DND-41 (cell line): ENCODE measurements at places on chromosomes 3 and 15.
A peak's percentile ranks its signal among the peaks of the same experiment; 100 is the strongest.

GRCh38 chr3:8482960-8483665 is 18.5 kb upstream of the LMCD1 start:
- no peak for DNase-seq

- no peak for DNase-seq
Measured at GRCh38 chr3:177946497-177946896, 589.7 kb upstream of the KCNMB2 start.

GRCh38 chr3:158395421-158395820 is 175.6 kb upstream of the MLF1 start:
- DNase-seq, result no peak

DNA sequence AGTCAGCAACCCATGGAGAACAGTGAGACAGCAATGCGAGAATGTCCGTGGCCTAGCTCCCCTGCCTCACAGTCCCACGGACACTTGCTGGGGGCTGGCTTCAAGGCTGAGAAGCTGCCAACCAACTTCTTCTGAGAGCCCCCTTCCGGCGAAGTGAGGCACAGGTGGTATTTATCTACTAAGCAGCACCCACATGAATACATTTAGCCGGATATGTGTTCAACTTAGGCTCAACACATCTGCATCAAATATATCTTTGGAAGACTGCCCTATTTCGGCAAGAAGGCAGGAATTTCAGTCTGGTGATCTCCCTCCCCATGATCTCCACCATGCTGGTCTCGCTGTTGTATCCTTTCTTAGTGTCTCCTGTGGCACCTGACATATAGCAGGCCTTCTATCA is 340.9 kb upstream of the NR2E3 start:
- DNase-seq, result no peak

DNA sequence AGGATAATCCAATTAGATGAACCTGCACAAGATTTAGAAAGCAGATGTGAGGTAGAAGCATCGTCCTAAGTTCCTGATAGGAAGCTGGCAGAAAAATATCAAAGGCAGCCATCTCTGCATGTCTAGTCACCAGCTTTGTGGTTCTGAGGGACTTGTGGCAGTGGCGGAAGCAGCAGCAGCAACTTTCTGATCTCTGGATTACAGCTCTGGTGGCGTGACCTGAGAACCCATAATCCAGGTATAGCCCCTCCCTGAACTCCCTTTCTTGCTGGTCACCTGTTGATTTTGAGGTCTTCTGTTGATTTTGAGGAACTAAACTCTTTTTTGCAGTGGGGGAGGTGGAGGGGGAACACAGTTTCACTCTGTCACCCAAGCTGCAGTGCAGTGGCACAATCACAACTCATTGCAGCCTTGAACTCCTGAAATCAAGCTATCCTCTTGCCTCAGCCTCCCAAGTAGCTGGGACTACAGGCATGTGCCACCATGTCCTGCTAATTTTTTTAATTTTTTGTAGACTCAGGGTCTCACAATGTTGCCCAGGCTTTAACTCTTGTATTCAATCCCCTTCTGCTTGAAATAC is 7.9 kb downstream of the FSIP1 start:
- DNase-seq, result peak; percentile 73

DNA sequence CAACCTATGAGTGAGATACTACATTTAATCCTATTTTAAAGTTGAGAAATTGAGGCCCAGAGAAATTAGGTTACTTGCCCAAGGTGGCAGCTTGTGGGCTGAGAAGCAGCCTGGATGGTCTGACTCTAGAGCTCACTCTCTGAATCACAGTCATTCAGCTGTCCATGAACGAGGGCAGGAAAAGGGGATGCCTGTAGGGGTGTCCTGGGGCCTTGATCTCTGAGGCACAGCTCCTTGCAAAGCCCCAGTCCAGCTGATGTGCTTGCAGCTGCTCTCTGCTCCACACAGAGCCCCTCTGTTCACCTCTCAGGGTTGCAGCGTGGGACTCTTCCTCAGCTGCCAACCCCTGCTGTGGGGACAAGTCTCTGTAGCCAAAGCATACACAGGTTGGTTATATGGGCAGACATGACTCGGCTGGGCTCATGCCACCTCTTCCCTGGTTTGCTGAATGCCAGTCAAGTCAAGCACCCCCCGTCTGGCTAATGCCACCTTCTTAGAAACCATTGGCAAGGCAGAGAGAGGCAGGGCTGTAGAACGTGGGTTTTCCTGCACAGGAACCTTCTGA is 56.8 kb downstream of the GASK1A start:
- DNase-seq, result no peak

DNA sequence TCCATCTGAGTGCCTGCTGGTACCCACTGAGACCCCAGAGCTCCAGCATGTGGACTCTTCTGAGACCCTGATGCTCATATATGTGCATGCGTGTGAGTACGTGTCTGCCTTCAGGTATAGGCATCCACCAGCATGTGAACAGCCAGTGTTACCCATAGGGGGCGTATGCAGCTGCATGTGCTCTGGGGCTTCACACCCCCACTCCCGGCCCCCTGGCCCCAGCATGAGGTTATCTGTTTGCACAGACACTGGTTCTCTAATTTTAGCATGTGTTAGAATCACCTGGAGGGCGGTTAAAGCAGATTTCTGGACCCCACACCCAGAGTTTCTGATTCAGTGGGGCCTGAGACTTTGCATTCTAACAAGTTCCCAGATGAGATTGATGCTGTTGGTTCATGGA is 824 bp upstream of the CILP start:
- DNase-seq, result peak; percentile 41

DNA sequence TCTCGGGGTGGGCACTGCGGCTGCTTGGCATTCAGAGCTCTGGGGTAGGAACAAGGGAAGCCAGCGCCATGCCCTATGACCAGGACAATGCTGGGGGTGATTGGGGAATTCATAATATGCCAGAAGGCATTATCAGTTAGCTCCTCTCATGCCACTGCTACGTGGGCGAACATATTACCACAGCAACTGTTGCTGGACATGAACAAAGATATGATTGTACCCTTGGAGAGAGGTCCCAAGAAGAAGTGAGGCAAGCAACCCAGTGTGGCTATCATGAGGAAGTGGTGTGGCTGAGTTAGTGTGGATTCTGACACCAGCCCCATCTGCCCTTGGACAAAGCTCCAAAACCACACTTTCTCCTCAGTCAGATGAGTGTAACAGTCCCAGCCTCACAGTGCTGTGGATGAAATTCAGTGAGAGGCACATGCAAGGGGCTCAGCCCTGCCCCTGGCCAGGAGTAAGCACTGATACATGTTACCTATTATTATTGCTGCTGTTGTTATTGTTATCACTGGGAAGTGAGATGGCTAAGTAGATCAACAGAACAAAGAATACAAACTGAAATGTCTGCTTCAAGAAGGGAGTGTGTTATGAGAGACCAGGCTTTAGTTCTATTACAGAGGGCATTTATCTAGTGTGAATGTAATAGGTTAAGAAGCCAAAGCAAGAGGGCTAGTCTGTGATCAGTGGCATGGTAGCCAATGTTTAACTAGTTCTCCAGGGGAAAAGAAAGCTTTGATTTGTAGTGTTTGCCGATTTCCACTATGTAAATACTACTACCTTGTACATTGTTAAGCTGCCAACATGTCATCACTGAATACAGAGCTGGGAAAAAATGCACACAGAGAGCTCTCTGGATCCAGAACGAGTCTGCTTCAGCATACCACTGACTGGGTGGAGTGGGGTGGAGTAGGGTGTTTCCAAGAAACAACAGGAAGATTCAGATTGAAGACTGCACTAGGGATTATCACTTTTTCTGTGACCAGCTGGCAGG is 222.3 kb upstream of the EIF1B start:
- DNase-seq, result no peak

DNA sequence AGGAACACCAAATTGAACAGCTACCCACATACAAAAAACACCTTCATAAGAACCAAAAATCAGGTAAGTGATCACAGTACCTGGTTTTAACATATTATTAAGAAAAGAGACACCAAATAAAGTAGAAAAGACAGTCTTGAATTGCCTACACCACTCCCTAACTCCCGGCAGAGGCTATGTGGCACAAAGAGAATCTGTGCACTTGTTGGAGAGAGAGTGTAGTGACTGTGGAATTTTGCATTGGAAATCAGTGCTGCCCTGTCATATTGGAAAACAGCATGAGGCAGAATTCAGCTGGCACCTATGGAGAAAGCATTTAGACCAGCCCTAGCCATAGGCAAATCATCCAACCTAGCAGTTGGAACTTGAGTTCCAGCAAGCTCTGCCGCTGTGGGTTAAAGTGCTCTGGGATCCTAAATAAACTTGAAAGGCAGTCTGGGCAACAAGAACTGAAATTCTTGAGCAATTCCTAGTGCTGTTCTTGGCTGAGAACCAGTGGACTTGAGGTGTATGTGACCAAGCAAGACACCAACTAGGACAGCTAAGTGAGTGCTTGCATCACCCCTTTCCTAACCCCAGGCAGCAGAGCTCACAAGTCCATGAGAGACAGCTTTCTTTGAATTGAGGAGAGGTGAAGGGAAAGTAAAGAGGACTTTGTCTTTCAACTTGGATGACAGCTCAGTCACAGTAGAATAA is 969.6 kb upstream of the ALCAM start:
- no peak for DNase-seq

DNA sequence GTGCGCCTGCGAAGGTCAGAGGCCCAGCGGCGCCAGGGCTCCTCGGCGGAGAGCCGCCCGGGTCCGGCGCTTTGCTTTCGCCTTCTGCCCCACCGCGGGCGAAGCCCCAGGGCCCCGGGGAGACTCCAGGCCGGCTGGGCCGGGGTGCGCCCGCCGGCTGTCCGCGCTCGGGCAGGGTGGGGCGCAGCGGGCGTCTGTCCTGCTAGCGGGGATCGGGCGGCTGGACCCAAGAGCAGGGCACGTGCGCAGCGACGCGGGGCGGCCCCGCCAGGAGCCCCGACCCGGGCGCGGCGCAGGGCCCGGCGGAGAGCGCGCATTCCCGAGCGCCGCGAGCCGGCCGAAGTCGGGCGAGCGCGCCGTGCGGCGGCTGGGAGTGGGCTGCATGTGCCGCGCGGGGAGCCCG is 569 bp upstream of the ALDH1A3 start:
- no peak for DNase-seq

GRCh38 chr3:155629556-155629955 is 115.3 kb downstream of the PLCH1 start:
- no peak for DNase-seq

DNA sequence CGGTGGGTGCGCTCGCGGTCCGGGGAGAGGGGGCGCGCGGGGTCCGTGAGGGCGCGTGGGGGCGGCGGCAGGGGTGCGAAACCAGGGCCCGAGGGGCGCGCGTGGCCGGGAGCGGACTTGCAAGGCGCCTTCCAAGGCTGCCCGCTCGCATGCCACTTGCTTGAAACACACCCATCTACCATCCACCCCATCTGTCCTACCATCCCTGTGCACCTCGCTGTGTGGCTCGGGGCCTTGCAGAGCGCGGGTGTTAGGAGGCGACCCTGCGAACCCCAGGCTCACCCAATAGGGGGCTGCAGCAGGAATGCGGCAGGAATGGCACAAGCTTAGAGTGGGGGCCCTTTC is 240 bp downstream of the CFAP100 start:
- DNase-seq, result no peak

DNA sequence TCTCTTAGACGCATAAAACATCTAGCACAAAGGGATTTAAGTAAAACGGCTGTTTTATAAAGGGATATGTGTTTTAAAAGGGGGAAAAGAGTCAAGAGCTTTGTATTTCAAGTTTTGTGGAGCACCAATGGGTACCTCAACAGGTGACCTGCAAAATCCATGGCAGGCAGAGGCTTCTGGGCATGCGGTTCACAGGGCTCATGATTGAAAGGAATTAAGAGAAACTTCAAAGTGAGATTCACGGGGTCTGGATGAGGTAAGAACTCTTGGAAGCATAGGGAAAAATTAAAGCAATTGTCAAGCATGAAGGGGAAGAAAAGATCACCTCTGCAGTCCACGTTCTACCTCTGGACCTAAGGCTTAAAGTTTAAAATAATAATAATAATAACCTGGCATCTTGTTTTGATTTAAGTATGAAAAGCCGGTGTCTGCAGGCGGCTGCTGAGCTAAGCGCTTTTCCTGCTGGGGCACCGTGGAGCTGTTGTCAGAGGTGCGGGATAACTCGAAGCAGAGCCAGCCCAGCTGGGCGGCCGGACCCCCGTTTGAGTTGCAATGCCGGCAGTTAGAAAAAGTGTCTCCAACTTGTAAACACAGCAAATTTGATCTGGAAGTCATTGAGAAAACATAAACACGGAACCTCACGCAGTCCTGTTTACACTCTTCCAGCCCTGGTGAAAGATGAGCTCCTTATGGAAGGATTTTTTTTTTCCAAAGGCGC is 40.5 kb downstream of the HES1 start:
- no peak for DNase-seq

- DNase-seq, result no peak
Measured at GRCh38 chr3:126491221-126492013, 15.7 kb upstream of the ZXDC start.

DNA sequence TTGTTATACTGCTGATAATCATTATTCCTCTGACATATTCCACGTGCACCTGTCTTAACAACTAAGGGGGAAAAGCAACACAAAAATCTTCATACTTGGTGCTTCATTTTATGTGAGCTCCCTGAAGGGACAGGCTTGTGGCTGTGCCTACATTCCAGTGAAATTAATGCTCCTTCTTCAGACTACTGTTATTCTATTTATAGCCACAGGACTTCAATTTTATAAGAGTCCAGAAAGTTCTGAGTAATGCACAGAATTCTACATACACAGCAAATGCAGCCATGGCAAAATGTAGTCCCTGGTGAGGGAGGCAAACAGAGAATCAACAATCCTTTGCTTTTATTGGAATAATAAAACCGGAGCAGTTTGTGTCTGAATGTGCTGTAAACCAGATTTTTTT is 417.1 kb downstream of the RBMS3 start:
- no peak for DNase-seq

DNA sequence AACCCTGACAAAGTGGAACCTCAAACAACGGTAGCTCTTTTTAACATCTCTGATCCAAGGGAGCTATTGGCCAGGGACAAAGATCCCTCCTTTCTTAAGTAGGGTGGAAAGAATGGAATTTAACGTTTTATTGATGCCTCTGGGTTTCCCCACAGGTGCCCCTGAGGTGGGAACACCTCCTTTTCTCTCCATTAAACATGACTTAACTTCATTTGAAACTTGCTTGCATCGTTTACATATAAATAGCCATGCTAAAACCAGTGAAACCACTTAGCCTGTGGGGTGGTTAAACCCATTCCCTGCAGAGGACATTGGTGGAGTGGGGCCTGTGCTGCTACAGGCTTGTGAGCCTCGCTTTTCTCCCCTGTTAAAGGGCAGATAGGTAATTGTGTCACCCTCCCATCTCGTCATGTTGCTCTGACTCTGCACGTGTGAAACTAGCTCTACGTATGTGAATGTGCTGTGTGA is 9.7 kb downstream of the CGNL1 start:
- DNase-seq, result no peak

GRCh38 chr3:168026764-168027163 is 69.0 kb downstream of the GOLIM4 start:
- DNase-seq, result no peak
